ENCODE measurements at places on chromosomes 6 and 20.

GRCh38 chr6:1143655-1144054, 168.2 kb upstream of the FOXQ1 start:
- DNase-seq, result no peak

GRCh38 chr6:34603707-34604106, 47.6 kb upstream of the SPDEF start:
- no peak for DNase-seq

GRCh38 chr6:134398453-134398852, 80.5 kb upstream of the SGK1 start:
- no peak for DNase-seq

DNA sequence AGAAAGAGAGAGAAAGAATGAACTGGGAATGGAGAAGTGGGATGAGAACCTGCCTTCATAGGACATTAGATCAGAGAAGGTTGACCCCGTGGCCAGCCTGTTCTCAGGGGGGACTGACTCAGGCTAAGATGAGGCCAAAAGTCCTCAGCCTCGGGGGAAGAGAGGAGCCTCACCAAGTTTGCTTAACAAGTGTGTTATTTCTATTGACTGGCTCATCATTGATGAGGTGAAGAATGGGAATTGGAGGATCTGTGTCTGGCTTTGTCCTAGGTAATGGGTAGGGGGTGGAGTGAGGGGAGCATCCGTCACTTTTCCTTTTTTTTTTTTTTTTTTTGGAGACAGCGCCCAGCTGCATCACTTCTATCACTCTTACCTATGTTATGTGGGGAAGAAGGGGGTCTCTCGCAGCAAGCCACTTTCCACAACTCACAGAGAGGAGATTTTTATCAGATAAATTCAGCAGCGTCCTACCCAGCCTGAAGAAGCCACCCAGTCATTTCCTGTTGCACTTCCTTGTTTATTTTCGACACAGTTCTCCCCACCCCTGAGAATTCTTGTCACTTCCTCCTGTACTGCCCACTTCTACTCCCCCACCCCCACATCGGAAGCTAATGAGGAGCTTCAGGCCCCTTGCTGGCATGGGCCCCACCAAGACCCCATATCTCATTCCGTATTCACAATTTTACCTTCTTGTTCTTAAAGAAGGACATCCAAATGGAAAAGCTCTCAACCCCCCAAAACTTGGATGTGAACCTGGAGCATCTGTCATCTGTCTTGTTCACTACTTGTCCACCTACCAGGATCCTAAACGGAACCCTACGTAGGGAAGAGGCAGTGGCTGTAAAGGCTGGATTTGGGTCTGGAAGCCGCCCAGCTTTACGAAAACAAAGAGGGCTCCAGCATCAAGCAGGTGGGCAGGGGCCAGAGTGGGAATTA, 2.8 kb upstream of the RNASET2 start:
- peak; percentile 14 for DNase-seq

DNA sequence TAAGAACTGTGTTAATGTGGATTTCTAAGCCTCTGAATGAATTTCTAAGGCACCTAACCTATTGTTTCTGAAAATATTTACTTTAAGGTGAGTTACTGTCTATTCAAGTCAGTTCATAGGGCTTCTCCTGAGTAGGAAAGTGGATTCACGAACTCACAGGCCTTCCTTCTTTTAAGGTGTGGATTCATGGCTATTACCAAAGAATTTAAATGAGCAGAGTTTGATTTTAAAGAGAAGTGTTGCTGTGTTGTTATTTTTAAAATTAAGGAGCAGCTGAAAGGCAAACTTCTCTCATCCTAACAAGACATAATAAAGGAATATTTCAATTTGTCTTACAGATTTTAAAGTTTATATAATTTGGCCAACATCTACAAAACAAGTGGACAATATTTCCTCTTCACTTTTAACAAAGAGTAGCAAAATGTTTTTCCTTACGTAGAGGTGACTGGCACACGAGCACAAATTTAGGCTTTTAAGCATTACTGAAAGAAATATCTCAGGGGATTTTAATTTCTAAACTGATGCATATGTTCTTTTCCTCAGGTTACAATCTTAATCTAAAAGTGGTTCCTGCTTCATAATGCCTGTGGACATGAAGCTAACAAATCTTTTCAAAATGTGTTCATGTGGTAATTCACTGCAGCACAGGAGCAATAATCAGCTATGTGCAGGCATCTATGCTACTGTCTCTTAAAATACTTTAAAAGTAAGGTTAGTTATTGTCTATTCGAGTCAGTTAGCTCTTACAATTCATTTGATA, 602 bp upstream of the TSPYL4 start:
- no peak for DNase-seq

- no peak for DNase-seq
Measured at GRCh38 chr20:31587545-31588389, 17.3 kb upstream of the ID1 start.

DNA sequence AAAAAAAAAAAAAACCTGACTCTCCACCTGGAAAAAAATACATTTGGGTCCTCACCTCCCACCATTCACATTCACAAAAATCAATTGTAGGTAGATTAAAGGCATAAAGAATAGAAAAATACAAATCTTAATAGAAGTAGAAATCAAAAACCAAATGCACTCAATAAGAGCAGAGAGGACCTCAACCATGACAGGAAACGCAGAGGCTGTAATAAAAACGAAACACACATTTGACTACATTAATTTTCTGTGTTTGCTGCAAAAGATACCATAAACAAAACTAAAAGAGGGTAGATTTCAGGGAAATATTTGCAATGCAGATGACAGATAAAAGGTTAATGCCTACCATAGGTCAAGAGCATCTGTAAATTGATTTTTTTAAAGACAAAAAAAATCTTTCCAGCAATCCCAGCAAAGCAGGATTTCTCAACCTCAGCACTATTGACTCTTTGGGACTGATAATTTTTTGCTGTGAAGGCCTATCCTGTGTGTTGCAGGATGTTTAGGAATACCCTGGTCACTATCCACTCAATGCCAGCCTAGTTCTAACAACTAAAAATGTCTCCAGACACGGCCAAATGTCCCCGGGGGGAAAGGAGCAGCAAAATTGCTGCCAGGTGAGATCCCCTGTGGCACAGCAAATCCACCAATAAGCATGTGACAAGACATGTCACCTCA, 9.1 kb downstream of the ETV7 start:
- no peak for DNase-seq

DNA sequence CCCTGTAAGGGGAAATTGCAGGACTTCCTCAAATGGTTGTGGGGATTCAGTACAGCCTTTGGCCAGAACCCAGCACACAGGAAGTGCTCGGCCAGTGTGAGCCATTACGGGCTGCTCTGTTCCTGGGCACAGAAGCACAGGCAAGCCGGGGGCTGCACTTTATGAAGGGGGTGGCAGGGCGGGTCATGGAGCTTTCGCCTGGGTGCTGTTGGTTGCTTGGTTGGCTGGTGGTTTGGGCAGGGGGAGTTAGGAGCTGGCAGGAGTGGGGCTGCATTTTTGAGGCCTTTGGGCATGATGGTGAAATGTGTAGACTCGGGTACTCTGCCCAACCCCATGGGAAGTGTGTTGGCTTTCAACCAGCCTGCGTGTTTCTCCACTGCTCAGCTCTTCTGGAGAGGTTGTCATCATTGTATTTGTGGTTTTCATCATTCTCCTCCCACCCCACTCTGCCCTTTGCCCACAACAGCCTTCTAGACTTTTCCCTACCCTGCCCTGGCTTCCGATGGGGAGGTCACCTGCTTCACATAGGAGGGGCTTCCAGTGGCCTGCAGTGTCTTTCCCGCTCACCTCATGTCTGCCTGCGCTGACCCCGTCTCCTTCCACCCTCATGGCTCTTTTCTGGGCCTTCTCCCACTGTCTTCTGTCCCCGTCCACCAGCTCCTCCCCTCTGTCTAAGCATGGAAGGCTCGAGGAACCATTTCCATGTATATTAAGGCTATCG, 16.1 kb upstream of the RBM38 start:
- DNase-seq, result no peak

DNA sequence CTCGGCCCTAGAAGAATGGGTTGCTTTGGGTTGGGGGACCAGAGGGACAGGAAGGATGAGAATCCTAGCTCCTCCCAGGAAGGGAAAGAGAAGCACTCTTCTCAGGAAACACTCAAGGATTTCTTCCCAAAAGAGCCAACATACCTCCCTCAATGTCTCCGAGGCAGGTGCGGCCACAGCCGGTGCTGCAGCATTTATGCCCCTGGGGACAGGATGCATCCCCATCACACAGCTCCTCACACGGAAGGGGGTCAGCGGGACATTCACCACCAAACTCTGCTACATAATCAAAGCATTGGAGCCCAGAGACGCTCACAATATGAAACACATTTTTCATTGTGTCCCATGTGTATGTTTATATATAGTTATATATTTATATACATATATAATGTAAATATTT, 14.8 kb downstream of the WFDC3 start:
- no peak for DNase-seq

- no peak for DNase-seq
Measured at GRCh38 chr6:112044196-112044595, 9.7 kb upstream of the CCN6 start.

DNA sequence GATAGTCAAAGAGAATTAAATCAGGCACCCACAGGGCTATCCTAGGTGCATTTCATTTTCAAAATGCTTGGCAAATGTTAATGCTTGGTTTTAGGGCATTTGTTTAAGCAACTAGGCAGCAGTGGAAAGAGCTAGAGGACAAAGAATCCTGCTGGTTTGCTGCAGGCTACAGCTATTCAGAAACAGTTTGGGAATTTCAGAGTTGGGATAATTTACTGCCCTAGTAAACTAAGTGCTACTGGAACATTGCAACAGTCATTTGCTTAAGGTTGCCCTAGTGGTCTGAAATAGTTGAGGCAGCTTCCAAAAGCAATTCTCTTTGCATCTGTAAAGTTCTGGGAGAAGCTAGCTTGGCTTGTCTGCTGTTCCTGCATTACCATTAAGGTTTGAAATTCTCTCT, 312.7 kb downstream of the LAMA2 start:
- DNase-seq, result no peak

- no peak for DNase-seq
Measured at GRCh38 chr6:117573006-117573680, 29.2 kb downstream of the GOPC start.

- DNase-seq, result no peak
Measured at GRCh38 chr20:32762754-32763201, 593 bp downstream of the DNMT3B start.

DNA sequence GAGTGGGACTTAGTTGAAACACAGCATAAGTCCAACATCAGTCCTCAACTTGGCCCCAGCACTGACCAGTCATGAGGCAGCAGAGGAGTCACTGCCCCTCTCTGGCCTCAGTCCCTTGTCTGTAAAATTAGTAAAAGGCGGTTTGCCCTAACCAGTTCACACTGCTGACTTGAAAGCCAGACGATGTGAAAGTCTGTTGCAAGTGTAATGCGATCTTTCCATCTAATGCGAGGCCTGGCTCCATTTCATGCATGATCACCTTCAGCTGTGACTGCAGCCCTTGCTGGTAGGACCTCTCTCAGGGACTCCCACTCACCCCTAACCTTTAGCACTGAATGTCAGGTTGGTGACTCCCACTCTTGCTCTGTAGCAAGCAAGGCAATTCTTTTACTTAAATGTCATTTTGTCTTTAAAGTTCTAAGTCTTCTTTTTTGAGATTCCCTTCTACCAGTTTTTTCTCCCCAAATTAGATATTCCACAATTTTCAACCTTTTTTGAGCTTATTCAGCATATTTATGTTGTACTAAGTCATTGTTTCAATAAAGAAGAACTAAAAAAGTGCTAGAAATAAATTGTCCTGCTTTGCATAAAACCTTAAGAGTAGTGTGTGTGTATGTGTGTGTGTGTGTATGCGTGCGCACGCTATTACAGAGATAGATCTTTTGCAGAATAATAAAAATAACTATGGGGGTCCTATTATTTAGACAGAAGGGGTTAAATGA, 245.5 kb downstream of the PACRG start:
- no peak for DNase-seq

DNA sequence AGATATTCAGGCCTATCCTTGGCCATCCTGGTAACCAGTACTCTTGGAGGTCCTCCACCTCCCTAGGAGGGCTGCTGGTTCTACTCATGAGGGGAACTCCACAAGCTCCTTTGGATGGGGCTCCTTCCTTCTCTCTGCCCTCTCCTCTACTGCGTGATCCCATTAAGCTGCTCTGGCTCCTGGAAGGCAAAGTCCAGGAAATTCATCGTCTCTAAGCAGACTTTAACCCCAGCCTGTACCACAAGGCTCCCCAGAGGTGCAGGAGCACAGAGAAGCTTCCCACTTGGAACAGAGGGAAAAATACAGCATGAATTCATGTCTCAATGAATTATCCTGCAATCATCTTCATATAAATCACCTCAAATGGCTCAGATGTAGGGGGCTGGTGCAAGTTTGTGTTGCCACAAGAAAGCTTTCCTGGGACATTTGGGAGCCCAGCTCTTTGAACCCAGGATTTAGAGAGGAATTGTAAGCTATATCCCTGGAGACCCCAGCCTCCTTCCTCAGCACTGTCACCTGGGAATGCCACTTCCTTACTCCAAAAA, 355.4 kb downstream of the CDC5L start:
- no peak for DNase-seq

GRCh38 chr6:14174226-14174625, 56.7 kb downstream of the CD83 start:
- DNase-seq, result no peak

- DNase-seq, result no peak
Measured at GRCh38 chr20:37342231-37343177, 3.4 kb upstream of the SRC start.

- DNase-seq, result no peak
Measured at GRCh38 chr6:6927521-6928361, 180.0 kb upstream of the RREB1 start.

DNA sequence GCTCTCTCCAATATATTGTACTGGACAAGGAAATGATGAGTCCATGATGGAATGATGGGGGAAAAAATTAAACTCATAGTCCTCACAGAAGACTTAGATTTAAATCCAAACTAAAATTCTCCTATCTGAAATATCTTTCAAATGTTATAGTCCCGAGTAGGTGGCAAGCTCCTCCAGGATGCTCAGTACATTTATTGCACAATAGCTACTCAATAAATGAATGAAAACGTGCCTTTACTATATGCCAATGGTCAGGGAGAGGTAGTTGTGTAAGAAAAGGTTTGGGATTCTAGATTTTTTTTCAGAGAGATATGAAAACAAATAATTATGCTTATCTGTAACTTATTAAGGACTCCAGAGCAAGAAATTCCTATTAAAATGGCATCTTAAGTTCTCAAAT, 32.8 kb downstream of the HS3ST5 start:
- no peak for DNase-seq

DNA sequence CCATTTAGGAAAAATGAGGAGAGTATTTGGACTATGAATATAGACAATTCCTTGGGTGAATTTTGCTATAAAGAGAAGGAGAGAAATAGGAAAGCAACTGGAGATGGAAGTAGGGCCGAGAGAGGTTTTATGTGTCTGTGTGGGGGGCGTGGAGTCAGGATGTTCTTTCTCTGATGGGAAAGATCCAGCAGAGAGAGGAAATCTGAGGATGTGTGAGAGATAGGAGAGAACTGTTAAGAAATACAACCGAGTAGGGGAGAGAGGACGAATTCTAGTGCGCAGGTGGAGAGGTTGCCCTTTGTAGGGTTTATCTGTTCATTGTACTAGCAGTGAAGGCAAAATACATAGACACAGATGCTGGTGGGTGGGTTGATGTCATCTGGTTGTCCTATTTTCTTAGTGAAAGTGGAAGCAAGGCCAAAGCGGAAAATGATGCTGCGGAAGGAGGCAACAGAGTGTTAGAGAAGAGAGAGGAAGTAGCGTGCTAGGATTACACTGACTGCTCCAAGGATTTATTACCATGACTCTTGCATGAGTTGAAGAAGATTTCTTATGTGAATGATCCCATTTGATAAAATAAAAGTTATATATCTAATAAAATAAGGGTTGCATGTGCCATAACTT, 57.7 kb downstream of the CLVS2 start:
- DNase-seq, result no peak
